ENCODE measurements at places on chromosomes 3 and 15. TPM values are rescaled to one million over a fixed set of nuclear protein-coding genes. Genes with fewer than 3 reads are reported as not detected.

The CHRNA3 gene
- not detected for total RNA-seq

- no peak overlapping the region for H3K4me3 ChIP-seq
- no peak overlapping the region for H3K27ac ChIP-seq
- DNase-seq: peak; percentile 72
- H3K27me3 ChIP-seq: no peaks in the 10 kb centered on the region
- peaks cover 14% of the 10 kb centered on the region for H3K4me1 ChIP-seq
These were observed 11.7 kb upstream of the SEMA3B start for GRCh38 chr3:50256978-50257890.

GRCh38 chr15:72968531-72968922, 83.7 kb upstream of the NEO1 start:
- H3K27me3 ChIP-seq: no peaks in the 10 kb centered on the region
- no peak overlapping the region for H3K4me3 ChIP-seq
- no peaks in the 10 kb centered on the region for H3K4me1 ChIP-seq
- H3K36me3 ChIP-seq: no peaks in the 10 kb centered on the region
- DNase-seq: no peak

GRCh38 chr3:187913617-187914033, 168.4 kb upstream of the BCL6 start:
- DNase-seq: no peak
- no peak overlapping the region for H3K4me3 ChIP-seq
- H3K4me1 ChIP-seq: peaks cover 13% of the 10 kb centered on the region
- no peak overlapping the region for H3K27ac ChIP-seq
- H3K36me3 ChIP-seq: no peaks in the 10 kb centered on the region

- no peak overlapping the region for H3K4me3 ChIP-seq
- H3K36me3 ChIP-seq: no peaks in the 10 kb centered on the region
- no peak overlapping the region for H3K27ac ChIP-seq
- H3K4me1 ChIP-seq: no peaks in the 10 kb centered on the region
- no peak for DNase-seq
- H3K27me3 ChIP-seq: no peaks in the 10 kb centered on the region
These were observed 98.9 kb upstream of the POU1F1 start for GRCh38 chr3:87375231-87375682.

GRCh38 chr3:75341324-75342067, 322.6 kb upstream of the FRG2C start:
- no peak for DNase-seq
- no peaks in the 10 kb centered on the region for H3K27me3 ChIP-seq
- no peaks in the 10 kb centered on the region for H3K36me3 ChIP-seq
- H3K4me1 ChIP-seq: no peaks in the 10 kb centered on the region
- no peak overlapping the region for H3K27ac ChIP-seq

The LRIG1 gene
- 47.0 TPM for total RNA-seq

DNA sequence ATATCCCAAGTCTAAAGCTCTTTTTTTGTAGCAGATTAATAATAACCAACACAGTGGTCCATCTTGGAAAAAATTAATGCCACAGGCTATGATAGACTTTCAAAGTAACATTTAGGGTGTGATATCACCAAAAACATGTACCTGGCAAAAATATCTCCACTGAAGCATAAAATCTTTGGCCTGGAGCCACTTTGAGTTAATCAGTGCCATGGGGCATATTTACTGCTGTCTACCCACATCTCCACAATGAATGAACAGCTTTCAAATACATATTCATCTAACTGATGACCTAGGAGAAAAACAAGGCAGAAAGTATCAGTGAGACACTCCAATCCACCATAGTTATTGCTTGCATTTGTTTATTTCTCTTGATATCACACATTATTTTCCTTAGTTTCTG, 296.0 kb upstream of the MDFIC2 start:
- H3K4me1 ChIP-seq: no peaks in the 10 kb centered on the region
- DNase-seq: no peak
- no peak overlapping the region for H3K27ac ChIP-seq
- H3K27me3 ChIP-seq: no peaks in the 10 kb centered on the region
- H3K36me3 ChIP-seq: no peaks in the 10 kb centered on the region

The CHRNA7 gene
- 0.21 TPM for total RNA-seq

GRCh38 chr3:95926904-95927501, 887.4 kb upstream of the EPHA6 start:
- no peaks in the 10 kb centered on the region for H3K36me3 ChIP-seq
- H3K4me3 ChIP-seq: no peak overlapping the region
- H3K27me3 ChIP-seq: no peaks in the 10 kb centered on the region
- H3K27ac ChIP-seq: no peak overlapping the region
- no peak for DNase-seq

The PATL2 gene
- total RNA-seq: 0.32 TPM

The IGF2BP2 gene
- total RNA-seq: 80.8 TPM

GRCh38 chr3:45596290-45596791, 1.8 kb downstream of the LIMD1 start:
- no peaks in the 10 kb centered on the region for H3K27me3 ChIP-seq
- H3K36me3 ChIP-seq: peaks cover 1% of the 10 kb centered on the region
- H3K4me1 ChIP-seq: peaks cover 19% of the 10 kb centered on the region
- peak overlapping the region; percentile 10 for H3K4me3 ChIP-seq
- no peak overlapping the region for H3K27ac ChIP-seq
- no peak for DNase-seq

The AGTR1 gene
- not detected for total RNA-seq

- no peak for DNase-seq
- H3K27ac ChIP-seq: no peak overlapping the region
- H3K4me3 ChIP-seq: no peak overlapping the region
- H3K4me1 ChIP-seq: no peaks in the 10 kb centered on the region
These were observed 66.1 kb downstream of the TPRA1 start for GRCh38 chr3:127524296-127524896.

DNA sequence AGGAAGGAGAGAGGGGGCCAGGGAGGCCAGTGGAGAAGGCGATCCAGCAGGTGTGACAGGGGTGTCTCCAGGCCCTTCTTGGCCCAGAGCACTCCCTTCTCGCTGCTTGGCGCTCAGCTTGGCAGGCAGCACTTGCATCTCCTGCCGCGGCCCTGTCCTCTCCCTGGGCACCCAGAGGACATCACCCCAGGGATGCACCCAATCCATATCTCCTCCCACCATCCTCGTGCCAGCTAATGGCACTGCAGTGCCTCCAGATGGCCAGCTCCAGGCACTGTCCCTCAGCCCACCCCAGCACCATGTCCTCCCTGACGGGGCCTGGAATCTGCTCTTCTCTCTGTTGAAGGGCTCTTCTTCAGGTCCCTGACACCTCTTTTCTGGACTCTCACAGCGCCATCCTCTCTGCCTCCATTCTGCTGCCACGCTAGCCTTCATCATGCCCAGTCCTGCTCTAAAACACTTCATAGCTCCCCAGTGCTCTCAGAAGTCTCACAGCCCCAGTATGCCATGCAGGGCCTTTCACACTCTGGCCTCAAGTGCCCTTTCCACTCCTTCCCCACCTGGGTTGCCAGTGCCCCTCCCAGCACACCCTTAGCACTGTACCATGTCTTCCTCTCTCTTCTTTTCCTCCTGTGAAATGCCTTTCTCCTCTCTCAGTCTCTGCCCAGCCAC, 106.8 kb upstream of the SLC6A11 start:
- H3K4me1 ChIP-seq: no peaks in the 10 kb centered on the region
- no peaks in the 10 kb centered on the region for H3K36me3 ChIP-seq
- H3K27me3 ChIP-seq: no peaks in the 10 kb centered on the region
- H3K27ac ChIP-seq: no peak overlapping the region

The PCBP4 gene
- 46.5 TPM for total RNA-seq

The NAALADL2 gene
- 4.0 TPM for total RNA-seq

DNA sequence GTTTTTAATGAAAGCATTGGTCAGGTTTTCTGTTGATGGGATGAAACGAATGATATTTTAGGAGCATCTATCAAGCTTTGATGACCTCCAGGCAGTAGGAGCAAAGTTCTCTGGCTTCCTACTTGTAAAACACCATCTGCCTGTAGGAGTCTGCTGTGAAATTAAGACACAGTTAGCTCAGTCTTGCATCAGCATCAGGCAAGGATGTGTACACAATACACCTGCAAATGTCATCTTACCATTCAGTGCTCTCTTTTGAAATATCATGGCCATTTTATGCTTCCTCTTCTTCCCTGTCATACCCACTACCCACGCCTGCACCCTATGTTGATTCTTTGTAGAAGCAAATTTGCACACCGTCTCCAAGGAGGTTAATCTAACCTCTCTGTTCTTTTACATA, 38.2 kb downstream of the B3GALNT1 start:
- H3K36me3 ChIP-seq: no peaks in the 10 kb centered on the region
- H3K4me3 ChIP-seq: no peak overlapping the region
- H3K27me3 ChIP-seq: no peaks in the 10 kb centered on the region
- peak; percentile 6 for DNase-seq
- peak overlapping the region; percentile 18 for H3K27ac ChIP-seq

The RPL15 gene
- total RNA-seq: 1,611 TPM

GRCh38 chr15:62495670-62496614, 330.9 kb upstream of the C2CD4B start:
- H3K27me3 ChIP-seq: no peaks in the 10 kb centered on the region
- H3K36me3 ChIP-seq: no peaks in the 10 kb centered on the region
- no peak overlapping the region for H3K4me3 ChIP-seq
- peaks cover 73% of the 10 kb centered on the region for H3K4me1 ChIP-seq
- no peak for DNase-seq

The RPP14 gene
- total RNA-seq: 24.7 TPM

GRCh38 chr3:47441796-47442551, 33.8 kb downstream of the SCAP start:
- H3K36me3 ChIP-seq: peaks cover 2% of the 10 kb centered on the region
- peak overlapping the region; percentile 70 for H3K27ac ChIP-seq
- no peaks in the 10 kb centered on the region for H3K27me3 ChIP-seq
- peaks cover 37% of the 10 kb centered on the region for H3K4me1 ChIP-seq

- H3K27ac ChIP-seq: no peak overlapping the region
- H3K4me1 ChIP-seq: no peaks in the 10 kb centered on the region
- DNase-seq: no peak
- no peaks in the 10 kb centered on the region for H3K36me3 ChIP-seq
- no peaks in the 10 kb centered on the region for H3K27me3 ChIP-seq
These were observed 105.0 kb downstream of the FOXP1 start for GRCh38 chr3:71478568-71478967.

The FGD5 gene
- 0.16 TPM for total RNA-seq

The RPL22L1 gene
- 37.7 TPM for total RNA-seq

DNA sequence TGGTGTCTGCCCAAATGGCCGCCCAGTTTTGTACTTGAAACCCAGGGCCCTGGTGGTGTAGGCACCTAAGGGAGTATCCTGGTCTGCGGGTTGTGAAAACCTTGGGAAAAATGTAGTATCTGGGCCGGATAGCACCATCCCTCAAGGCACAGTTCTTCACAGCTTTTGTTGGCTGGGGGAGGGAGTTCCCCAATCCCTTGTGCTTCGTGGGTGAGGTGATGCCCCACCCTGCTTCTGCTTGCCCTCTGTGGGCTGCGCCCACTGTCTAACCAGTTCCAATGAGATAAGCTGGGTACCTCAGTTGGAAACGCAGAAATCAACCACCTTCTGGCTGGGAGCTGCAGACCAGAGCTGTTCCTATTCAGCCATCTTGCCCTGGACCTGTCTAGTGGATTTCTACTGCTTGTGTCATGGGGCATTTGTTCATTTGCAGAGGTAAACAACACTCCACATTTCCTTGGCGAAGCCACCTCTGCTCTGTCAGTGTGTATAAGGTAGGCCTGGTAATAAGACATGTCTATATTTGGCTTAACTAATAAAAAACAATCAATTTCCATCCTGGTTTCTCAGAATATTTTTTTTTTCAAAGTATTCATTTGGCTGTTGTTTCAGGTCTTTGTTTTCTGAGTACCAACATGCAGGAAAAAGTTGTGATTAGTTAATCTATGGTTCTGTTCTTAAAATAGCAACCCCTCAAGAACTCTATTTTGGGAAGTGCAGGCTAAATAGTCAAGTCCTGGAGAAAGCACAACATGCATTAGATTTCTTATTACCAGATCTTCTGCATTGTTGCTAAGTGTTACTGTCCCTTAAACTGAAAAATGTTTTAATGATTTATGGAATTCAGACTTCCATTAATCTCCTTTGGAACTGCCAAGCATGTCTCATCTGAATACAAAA, 304.3 kb downstream of the ZIC1 start:
- no peak overlapping the region for H3K27ac ChIP-seq
- H3K4me3 ChIP-seq: no peak overlapping the region
- H3K4me1 ChIP-seq: no peaks in the 10 kb centered on the region
- no peak for DNase-seq
- H3K27me3 ChIP-seq: no peaks in the 10 kb centered on the region

GRCh38 chr15:66940368-66940767, 125.0 kb upstream of the SMAD3 start:
- H3K27ac ChIP-seq: no peak overlapping the region
- no peak for DNase-seq
- peaks cover 8% of the 10 kb centered on the region for H3K4me1 ChIP-seq
- no peak overlapping the region for H3K4me3 ChIP-seq
- H3K36me3 ChIP-seq: no peaks in the 10 kb centered on the region
- H3K27me3 ChIP-seq: no peaks in the 10 kb centered on the region

The CALML4 gene
- total RNA-seq: 19.5 TPM

The TMEM158 gene
- total RNA-seq: 0.82 TPM

DNA sequence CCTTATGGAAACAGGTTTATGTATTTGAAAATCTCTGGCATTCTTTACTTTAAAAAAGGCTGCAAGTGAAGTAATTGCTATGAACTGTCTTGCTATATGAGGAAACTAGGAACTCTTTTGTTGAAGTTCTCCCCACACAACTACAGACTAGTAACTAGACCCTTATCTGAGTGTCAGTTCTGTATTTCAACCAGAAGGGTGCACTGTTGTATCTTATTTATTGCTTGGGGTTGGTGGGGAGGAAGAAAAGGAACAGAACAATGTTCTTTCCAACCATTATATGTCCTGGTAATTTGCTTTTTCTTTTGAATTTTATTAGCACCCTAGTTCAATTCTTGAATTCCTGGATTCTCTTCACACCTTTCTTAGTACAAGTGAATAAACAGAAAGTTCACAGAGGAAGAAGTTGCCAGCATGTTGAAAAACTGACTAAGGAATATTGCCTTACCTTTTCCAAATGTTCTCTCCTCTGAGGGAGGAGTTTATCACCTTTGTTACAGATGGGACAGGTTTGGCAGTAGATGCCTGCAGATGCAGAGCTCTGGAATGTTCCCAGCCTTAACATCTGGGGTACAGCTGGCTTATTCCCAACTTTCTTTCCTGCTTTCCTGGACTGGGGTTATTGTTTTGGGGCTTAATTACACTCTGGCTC, 162.4 kb upstream of the CFAP20DC start:
- no peaks in the 10 kb centered on the region for H3K27me3 ChIP-seq
- no peak overlapping the region for H3K4me3 ChIP-seq
- no peak overlapping the region for H3K27ac ChIP-seq
- no peaks in the 10 kb centered on the region for H3K4me1 ChIP-seq

- no peak for DNase-seq
- no peaks in the 10 kb centered on the region for H3K36me3 ChIP-seq
- no peak overlapping the region for H3K4me3 ChIP-seq
- H3K27me3 ChIP-seq: no peaks in the 10 kb centered on the region
- no peak overlapping the region for H3K27ac ChIP-seq
These were observed 101.4 kb upstream of the STT3B start for GRCh38 chr3:31431321-31431720.

The SMARCC1 gene
- 128 TPM for total RNA-seq

All from Caco-2 (cell line).